ENCODE measurements at places on chromosomes 11 and 22.

- no peak for DNase-seq
Observed at GRCh38 chr22:22171357-22172218, 73.0 kb upstream of the VPREB1 start.

- no peak for DNase-seq
Observed at GRCh38 chr11:119378851-119379465, 2.5 kb downstream of the USP2 start.

DNA sequence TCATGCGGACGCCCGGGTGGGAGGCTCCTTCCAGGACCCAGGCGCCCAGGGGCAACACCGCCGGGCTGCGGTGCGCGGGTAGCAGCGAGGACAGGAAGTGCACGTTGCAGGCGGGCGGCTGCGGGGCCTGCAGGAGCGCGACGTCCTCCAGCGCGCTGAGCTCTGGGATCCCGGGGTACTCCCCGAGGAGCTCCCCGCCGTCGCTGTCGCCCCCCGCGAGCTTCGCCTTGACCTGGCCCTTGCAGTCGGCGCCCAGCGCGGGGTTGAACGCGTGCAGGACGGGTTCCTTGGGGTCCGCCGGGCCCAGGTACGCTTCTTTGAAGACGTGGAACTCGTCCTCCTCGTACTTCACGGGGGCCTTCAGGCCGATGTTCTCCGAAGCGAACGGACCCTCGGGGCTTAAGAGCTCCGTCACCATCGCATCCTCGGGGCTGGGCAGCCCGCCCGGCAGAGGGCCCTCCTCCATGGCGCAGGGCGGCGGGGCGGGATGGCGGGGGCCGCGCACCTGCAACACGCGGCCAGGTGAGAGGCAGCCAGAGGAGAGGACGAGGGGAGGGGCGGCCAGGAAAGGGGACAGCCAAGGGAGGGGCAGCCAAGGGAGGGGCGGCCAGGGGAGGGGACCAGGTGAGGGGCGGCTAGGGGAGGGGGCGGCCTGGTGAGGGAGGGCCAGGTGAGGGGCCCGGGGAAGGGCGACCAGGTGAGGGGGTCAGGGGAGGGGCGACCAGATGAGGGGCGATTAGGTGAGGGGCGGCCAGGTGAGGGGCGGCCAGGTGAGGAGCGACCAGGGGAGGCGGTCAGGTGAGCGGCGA, 921 bp downstream of the TESMIN start:
- no peak for DNase-seq

GRCh38 chr11:78504708-78505107, 70.0 kb downstream of the NARS2 start:
- no peak for DNase-seq

GRCh38 chr22:26566994-26567393, 22.9 kb downstream of the TPST2 start:
- DNase-seq = no peak

GRCh38 chr11:44310463-44311272, 729 bp upstream of the ALX4 start:
- no peak for DNase-seq

GRCh38 chr11:118882491-118882890, 1.2 kb upstream of the CXCR5 start:
- no peak for DNase-seq

- no peak for DNase-seq
Observed at GRCh38 chr11:9057888-9058287, 33.5 kb downstream of the SCUBE2 start.

- DNase-seq = no peak
Observed at GRCh38 chr11:115085461-115086210, 407.3 kb downstream of the NXPE2 start.
